Activated CD4-positive, CD25-positive, alpha-beta regulatory T cell treated with anti-CD3 and anti-CD28 coated beads, Interleukin-2, amount 50 U/mL, for 72 hours (primary cell): ENCODE measurements at places on chromosomes 3 and 15.

GRCh38 chr3:159798951-159799350, 189.7 kb upstream of the IL12A start:
- no peak for DNase-seq

GRCh38 chr3:168080499-168081170, 15.1 kb downstream of the GOLIM4 start:
- DNase-seq, result no peak

DNA sequence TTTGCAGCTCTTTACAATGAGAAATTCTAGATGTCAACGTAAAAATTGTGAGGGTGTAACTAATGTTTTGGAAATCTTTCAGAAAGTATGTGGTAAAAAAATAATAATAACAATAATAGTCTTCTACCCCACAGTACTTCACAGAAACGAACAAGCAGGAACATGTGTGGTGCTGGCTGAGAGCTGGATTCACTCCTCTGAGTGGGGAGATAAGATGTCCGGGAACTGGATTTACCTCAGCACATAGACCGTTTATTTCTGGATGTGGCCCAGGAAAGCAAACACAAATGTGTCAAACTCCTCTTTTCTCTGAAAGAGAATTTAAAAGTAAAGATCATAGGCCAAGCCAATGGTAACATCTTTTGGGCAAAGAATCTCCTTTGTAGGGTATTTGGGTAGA, 103.4 kb downstream of the SLC49A4 start:
- no peak for DNase-seq

GRCh38 chr3:28672406-28672805, 323.8 kb upstream of the AZI2 start:
- no peak for DNase-seq

- DNase-seq, result no peak
Measured at GRCh38 chr3:144085964-144086363, 114.3 kb downstream of the DIPK2A start.

GRCh38 chr3:108437439-108437838, 73.0 kb downstream of the MYH15 start:
- no peak for DNase-seq

GRCh38 chr3:4749567-4750002, 229.7 kb upstream of the BHLHE40 start:
- DNase-seq, result no peak

DNA sequence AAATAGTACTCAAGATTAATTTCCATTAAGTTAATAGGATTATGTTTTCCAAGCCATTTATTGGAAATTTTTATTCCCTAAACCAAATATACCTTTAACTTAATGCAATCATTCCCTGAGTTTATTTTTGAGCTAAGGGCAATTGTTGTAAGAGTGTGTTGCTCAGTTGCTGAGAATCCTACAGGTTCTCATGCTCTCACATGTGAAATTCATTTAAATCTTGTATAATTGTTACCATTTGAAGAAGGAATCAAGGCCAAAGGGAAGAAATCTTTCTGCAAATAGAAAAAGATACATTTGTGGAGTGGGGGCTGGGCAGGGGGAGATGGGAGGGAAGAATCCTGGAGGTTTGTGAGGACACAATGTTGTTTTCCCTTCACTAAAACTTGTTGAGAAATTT, 202.7 kb upstream of the STRIT1 start:
- DNase-seq, result no peak

- no peak for DNase-seq
Measured at GRCh38 chr3:153513236-153513635, 351.2 kb downstream of the RAP2B start.

GRCh38 chr15:68997050-68997449, 17.4 kb upstream of the NOX5 start:
- no peak for DNase-seq

- no peak for DNase-seq
Measured at GRCh38 chr3:15646851-15647511, 45.4 kb downstream of the BTD start.

DNA sequence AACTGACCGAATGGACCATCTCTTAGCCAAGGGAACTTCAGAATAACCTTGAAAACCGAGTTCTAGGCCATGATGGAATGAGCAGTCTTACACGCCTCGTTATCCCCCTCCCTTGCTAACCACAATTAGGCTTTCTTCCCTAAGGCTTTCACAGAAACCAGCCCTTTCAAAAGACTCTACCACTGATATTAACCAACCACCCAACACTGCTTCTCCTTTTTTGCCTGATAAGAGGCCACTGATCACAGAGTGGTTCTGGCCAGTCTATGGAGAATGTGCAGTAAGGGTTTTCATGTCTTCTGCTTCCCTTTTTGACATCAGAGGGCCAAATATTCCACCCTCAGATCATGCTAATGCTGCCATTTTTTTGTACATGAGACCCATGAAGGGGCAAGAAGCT, 59.3 kb downstream of the MCF2L2 start:
- no peak for DNase-seq

DNA sequence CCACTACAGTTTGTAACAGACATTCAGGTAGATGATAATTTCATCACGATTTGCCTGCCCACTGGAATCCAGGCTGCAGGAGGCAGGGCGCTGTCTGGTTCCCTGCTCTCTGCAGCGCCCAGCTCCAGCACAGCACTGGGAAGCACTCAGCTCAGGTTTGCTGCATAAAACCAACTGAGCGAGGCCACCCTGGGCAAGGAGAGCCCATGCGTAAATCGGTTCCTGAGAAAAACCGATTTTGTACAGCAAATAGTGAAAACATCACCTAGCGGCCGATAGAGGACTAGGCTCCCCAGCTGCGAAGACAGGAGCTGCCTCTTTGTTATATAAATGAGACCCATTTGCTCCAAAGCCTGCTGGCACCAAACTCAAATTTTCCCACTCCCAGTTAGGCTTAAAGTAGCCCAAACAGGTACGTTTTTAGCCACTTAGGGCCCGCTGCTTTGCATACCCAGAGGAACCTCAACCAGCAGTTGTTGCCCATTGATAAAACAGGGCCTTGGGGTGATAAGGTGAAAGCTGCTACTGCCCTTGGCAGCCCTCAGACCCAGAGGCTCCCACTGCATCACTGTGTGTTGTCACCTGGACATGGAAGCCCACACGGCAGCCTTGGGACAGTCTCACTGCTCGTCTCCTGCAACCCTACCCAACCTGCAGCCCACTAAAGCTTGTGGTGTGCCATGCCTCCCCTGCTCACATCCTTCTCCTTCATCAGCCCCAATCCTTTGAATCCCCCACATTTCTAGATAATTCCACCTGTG, 47.5 kb downstream of the ALDH1L1 start:
- peak; percentile 12 for DNase-seq

DNA sequence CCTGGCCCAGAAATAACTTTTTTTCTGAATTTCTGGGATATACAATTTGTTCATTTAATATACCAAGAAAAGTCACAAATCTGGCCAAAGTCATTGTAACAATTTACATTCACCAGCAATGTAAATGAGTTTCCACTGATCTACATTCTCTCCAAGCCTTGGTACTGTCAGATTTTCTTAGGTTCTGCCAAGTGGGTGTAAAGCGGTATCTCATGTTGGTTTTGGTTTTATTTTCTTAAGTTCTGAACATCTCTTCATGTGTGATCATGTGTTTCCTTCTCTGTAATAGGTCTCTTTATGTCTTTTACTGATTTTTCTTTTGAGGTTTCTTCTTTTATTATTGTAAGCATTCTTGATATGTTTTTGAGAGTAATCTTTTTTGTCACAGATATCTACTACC, 235.6 kb upstream of the COL8A1 start:
- no peak for DNase-seq

GRCh38 chr15:81006124-81006523, 5.4 kb downstream of the TLNRD1 start:
- DNase-seq, result no peak

GRCh38 chr15:68410466-68411342, 21.3 kb downstream of the ITGA11 start:
- peak; percentile 19 for DNase-seq

- no peak for DNase-seq
Measured at GRCh38 chr3:143171141-143171980, 51.8 kb downstream of the CHST2 start.

DNA sequence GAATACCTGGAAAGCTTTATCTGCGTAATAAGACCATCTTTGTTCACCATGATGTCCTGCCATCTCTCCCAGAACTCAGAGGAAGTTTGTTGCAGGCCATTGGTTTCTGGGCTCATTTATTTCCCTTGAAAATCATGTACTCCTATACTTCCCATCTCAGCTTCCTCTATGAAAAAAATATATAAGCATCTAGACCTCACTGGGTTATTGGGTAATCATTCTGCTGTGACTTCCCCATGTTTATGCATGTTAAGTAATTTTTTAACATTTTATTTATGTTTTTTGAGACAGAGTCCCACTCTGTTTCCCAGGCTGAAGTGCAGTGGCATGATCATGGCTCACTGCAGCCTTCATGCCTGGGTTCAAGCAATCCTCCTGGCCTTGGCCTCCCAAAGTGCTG, 184.5 kb downstream of the ZPLD1 start:
- no peak for DNase-seq

DNA sequence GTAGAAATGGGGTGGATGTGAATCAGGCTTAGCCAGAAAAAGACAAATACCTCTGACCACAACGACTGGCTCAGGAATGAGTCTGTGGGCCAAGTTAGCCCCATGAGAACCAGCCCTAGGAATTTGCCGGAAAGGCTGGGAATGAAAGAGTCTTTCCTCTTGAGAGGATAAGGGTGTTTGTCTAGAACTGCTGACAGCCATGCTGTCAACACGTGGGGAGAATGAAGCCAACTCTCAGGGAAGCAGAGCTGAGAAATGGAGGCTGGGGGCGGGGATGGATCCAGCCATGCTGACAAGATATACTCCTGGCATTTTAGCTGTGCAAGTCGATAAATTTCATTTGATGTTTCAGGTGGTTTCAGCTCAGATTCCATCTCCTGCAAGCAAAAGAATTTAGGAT, 10.6 kb upstream of the SLC6A1 start:
- DNase-seq, result no peak

DNA sequence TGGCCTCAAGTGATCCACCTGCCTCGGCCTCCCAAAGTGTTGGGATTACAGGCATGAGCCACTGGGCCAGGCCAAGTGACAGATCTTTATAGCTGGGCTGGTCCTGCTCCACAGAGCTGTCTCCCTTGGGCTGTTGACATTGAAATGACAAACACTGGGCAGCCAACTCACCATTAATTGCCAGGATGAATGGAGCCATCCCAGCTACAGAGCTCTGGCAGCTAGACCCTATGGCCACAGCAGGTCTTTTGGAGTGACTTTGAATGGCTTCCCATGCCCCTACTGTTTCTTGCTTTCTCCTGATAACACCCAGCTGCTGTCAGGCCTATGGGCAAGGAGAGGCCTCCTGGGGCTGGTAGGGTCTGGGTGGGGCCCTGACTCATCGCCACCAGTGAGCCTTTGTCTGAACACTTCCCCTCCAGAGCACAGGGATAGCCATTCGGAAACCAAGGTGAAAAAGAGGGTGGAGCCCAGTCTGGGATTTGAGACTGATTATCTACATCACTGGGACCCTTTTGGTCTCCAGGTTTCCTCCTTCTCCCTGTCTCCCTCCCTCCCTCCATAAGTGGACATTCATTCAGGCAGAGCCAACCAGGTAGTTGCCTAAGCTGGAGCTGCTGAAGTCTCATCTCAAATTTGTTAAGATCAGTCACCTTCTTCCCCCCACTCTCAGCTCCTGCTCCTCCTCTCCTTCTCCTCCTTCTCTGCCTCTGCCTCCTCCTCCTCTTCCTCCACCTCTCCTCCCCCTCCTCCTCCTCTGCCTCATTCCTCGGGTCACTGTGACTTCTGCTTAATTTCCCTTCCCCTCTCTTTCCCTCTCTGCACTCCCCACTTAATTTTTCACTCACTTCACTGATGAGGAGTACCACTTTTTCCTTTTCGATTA, 34.0 kb downstream of the BHLHE40 start:
- no peak for DNase-seq

DNA sequence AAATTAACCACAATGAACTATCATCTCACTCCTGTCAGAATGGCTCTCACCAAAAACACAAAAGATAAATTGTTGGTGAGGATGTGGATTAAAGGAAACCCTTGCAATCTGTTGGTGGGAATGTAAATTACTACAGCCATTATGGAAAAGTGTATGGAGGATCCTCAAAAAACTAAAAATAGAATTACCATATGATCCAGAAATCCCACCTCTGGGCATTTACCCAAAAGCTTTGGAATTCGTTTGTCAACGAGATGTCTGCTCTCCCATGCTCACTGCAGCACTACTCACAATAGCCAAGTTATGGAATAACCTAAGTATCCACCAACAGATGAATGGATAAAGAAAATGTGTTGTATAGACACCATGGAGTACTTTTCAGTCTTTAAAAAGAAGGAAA, 21.6 kb downstream of the FSIP1 start:
- DNase-seq, result no peak

GRCh38 chr3:46852334-46852720, 10.9 kb downstream of the MYL3 start:
- no peak for DNase-seq

- DNase-seq, result no peak
Measured at GRCh38 chr3:84755860-84756259, 202.9 kb upstream of the CADM2 start.

GRCh38 chr3:195219351-195220230, 51.4 kb downstream of the XXYLT1 start:
- no peak for DNase-seq

- no peak for DNase-seq
Measured at GRCh38 chr3:46609944-46610722, 2.2 kb upstream of the FAM240A start.

DNA sequence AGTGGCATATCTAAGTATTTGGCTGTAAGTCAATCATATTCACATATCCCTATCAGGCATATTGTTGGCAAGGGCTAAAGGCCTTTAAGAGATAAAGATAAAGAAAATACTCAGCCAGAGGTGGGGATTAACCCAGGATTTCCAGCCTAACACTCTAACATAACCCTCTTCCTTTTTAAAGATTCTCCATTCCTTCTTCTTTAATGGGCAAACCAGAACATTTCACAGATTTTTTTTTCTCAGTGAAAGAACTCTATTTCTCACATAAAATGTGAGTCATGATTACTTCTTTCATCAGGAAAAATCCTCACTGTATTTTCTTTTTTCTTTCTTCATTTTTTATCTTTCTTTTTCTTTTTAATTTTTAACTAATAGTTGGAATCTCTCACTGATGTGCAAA, 200.4 kb downstream of the NR1D2 start:
- no peak for DNase-seq

GRCh38 chr3:138455801-138456716, 21.6 kb downstream of the ESYT3 start:
- no peak for DNase-seq

DNA sequence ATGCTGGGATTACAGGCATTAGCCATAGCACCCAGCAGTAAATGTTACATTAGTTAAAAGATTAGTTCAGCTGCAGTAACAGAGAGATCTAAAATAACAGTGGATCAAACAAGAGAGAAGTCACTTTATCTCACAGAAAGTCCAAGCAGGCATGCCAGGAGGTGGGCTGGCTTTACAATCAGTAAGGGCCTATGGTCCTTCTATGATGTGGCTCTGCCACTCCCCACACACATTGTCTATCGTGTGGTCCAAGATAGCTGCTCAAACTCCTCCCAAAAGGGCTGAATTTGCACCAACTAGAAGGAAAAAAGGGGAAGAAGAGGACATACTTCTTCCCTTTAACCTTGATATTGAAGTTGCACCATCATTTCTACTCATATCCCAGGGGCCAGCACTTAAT, 4.6 kb upstream of the RUVBL1 start:
- no peak for DNase-seq

GRCh38 chr3:161649900-161650484, 153.4 kb downstream of the OTOL1 start:
- no peak for DNase-seq

- DNase-seq, result no peak
Measured at GRCh38 chr15:50523851-50524251, 22.6 kb downstream of the USP50 start.
